Activated CD8-positive, alpha-beta memory T cell treated with anti-CD3 and anti-CD28 coated beads for 4 hours (primary cell): ENCODE measurements at places on chromosomes 13 and 19.

- DNase-seq, result no peak
Measured at GRCh38 chr13:28322256-28322905, 172.5 kb downstream of the FLT1 start.

DNA sequence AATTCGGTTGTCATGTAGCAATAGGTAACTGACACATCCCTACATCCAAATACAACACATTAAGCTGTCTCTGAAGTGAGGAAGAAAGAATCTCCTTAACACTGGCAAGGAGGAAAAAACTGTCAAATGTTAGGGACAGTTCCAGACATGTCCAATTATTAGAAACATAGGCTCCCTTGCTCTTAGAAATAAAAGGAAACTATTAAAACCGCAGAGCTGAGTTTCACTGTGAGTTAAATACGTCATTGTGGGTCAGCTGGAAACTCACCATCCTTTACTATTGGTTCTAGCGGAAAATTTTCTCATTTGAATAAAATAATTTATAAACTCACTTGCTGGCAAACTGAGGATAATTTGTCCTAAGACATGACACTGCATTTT lies 40.7 kb downstream of the STARD13 start:
- no peak for DNase-seq

- DNase-seq, result no peak
Measured at GRCh38 chr19:31513841-31514240, 164.6 kb upstream of the TSHZ3 start.

DNA sequence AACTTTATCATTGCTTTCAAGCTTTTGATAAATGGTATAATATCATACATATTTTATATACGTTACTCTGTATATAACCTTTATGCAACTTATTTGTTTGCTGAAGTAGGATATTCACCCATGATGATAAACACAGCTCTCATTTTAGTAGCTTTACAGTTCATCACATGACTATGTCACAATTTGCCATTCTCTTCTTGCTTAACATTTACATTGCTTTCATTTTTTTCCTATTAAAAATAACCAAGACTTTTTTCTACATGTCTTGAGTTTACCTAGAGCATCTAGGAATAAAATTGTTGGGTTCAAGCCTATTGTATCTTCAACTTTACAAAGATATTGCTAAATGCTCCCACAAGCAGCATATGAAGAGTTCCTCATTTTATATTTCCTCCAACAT lies 54.0 kb downstream of the KCNRG start:
- DNase-seq, result no peak

DNA sequence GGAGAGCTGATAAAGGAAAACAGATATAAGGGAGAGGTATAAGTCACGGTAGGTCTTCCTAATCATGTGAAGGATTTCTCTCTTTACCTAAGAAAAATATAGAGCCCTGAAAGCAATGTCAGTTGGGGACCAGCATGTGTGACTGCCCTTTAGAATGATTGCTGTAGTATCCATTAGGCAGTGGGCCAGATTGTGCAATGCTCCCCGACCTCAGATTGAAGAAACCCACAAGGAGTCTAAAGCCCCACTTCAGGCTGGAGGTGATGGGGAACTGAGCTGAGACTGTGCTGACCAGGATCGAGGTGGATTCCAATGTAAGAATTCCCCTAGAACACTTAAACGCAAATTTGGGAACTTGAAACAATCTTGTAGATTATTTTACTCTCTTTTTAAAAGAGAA lies 614.4 kb downstream of the LIG4 start:
- DNase-seq, result no peak

DNA sequence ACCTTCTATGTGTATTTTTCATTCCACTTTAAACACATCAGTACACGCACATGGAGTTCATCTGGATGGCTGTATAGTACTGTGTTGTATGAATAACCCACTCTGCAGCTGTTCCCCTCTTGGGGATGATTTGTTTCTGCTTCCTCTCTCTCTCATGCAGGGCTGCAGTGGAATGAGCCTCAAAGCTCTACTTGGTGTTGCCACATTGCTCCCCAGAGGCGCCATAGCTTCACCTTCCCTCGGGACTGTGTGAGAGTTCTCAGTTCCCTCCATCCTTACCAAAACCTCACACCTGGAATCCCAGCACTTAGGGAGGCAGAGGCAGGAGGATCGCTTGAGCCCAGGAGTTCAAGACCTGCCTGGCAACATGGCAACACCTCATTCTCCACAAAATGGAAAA lies 28.4 kb upstream of the GPR183 start:
- DNase-seq, result no peak

DNA sequence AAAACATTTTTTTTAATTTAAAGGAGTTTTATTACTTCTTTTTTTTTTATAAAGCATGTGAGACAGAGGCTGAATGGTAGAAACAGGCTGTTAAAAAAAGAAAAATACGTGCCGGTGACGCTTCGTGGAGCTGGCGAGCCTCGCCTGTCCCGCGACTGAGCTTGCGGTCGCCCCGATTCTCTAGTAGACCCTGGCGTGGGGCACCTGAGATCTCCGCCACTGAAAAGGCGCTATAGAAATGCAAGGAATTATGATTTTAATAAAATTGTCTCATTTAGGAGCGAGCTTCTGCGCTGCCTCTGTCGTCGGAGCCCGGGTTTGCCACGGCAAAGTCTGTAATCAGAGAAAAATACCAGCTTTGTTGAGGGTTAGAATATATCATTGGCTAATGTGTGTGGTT lies 18.4 kb downstream of the NFIX start:
- no peak for DNase-seq

- no peak for DNase-seq
Measured at GRCh38 chr13:33125821-33126570, 109.8 kb downstream of the KL start.

- no peak for DNase-seq
Measured at GRCh38 chr19:4304538-4305256, at the start of gene FSD1. TSS of gene FSD1 (plus strand) at chr19:4304598. CDS start at chr19:4304747, 149 bp downstream.

- no peak for DNase-seq
Measured at GRCh38 chr13:76129305-76130000, 493.3 kb downstream of the LMO7 start.

- DNase-seq, result no peak
Measured at GRCh38 chr13:36912369-36912768, 7.7 kb downstream of the SMAD9 start.

GRCh38 chr19:6822311-6822670 lies 49.8 kb downstream of the VAV1 start:
- no peak for DNase-seq

DNA sequence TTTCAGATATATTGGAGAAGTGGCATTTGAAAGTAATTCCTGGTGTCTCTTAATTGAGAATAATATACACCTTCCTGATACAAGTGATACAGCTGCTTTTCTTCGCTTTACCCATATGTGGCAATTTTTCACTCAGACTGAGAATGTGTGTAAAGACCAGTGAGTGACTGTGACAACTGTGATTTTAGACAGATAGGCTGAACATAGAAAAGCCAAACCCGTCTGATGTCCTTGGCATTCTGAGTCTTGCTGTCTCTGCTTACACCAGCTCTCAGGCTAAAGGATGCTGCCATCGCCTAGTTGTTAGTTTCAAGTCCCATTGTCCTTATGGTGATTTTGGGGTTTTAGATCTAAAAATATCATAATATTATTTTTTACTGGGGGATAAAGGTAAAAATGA lies 492.6 kb downstream of the RFC3 start:
- DNase-seq, result no peak

DNA sequence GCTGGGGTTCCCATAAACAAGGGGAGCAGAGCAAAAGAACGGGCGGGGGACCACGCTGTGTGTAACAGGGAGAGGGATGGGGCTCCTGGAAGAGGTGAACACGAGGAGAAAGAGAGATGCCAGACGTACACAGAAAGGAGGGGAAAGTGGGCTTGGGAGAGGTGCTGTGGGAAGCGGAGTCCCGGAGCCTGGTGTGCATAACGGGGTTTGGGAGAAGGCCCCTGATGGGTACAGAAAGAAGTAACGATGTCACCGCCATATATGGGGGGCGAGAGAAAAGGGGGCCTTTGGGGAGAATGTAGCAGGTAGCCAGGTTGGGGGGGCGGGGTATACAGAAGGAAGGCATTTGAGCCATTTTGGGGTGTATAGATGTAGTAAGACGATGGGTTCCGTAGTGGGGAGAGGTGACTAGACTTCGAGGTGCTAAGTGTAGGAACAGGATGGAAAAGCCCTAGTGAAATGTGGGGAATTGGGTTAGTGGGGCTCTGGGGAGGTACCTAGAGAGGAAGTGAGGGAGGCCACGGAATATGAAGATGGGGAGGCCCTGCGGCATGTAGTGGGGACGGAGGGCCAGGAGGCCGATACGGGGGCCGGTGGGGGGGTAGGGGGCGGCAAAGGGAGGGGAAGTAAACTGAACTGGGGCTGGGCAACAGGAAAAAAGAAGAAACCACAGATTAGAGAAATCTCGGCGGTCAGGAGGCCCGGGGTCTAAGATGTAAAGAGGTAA lies 787 bp downstream of the ZNF580 start:
- DNase-seq, result no peak

DNA sequence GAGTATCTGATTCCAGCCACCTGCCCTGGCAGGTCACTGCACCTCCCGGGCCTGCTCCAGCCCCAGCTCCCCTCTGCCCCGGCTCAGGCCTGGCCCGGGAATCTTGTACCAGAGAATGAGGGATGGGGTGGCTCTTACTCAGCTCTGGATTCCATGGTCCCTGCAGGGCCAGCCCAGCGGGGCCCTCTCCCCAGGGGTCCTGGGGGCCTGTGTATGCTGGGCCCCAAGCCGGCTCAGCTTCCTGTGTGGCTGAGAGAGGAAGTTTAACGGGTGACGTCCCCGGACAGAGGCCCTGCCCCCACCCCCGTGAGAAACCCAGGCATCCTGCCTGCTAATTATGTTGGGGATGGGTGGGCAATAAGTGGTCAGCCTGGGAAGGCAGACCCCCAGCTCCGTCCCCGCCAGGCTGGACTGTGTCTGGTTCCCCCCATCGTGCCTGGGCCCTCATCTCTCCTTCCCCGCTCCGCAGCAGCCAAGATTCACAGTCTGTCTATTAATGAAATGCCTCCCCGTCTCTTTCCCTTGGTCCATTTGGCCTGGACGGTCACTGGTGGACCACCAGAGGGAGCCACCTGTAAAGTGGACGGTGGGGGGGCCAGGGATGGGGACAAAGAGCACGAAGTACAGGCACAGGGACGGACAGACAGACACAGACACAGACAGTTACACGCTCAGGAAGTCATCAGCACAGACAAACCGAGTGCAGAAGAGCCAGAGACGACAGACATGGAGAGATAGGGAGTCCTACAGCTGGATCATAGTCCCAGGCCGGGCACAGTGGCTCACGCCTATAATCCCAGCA lies at the start of gene DENND1C:
Gene DENND1C, minus strand, starts transcription at position 247 of the 802 bp plus-strand sequence. Its CDS starts 92 bp downstream, at position 155.
- peak; percentile 42 for DNase-seq

- DNase-seq, result no peak
Measured at GRCh38 chr19:3830621-3831589, 37.9 kb downstream of the ZFR2 start.

DNA sequence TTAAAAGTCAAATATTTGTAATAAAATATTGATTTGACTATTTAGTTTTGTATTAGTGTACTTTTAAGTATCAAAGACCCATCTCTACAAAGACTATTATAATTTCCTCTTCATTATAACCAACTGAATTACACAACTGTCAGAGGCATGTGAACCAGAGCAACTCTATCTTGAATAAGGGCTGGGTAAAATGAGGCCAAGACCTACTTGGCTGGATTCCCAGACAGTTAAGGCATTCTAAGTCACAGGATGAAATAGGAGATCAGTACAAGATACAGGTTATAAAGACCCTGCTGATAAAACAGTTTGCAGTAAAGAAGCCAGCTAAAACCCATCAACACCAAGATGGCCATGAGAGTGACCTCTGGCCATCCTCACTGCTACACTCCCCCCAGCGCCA lies 36.2 kb upstream of the ATP12A start:
- no peak for DNase-seq

DNA sequence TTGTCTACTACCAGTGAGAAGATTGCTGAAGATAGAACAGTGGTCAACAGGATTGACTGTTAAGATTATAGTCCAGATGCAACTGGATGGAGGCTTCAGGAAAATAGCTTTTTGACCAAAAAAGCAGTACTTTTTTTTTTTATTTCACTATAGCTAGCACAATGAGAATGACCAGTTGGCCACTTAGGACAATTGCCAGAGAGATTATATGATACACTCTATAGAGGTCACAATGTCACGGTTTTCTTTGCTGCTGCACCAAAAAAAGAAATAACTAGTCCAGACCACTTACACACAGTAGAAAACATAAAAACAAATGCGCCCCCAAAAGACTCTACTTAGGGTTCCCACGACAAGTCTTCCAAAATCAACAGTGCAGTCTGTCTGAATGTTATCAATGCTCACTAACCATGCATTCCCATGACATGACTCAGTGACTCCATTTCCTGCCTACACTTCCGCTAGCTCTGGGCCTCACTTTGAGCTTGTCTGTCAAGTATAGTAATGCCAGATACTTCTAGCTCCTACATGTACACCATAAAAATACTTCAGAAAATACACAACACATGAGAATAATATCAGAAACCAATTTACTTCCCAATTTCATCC lies 209.1 kb upstream of the STARD13 start:
- DNase-seq, result no peak

DNA sequence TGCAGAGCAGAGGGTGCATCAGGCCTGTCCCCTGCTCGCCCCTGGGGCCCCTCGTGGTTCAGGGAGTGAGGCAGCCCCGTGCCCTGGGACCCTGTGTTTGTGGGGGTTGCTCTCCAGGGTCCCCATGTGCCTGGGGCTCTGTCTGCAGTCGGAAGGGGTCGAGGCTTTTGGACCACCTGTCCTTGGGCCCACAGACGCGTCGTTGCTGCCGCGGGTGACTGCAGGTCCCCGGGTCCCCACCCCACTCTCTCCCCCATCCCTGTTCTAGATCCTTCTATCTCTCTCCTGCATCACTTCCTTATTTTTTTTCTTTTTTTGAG lies 1.9 kb downstream of the PCSK4 start:
- no peak for DNase-seq

GRCh38 chr13:53436396-53436795 lies 407.8 kb downstream of the OLFM4 start:
- DNase-seq, result no peak

- peak; percentile 54 for DNase-seq
Measured at GRCh38 chr19:53195265-53195903, 2.2 kb upstream of the ZNF665 start.

GRCh38 chr13:31699650-31700049 lies 39.7 kb upstream of the RXFP2 start:
- DNase-seq, result no peak

DNA sequence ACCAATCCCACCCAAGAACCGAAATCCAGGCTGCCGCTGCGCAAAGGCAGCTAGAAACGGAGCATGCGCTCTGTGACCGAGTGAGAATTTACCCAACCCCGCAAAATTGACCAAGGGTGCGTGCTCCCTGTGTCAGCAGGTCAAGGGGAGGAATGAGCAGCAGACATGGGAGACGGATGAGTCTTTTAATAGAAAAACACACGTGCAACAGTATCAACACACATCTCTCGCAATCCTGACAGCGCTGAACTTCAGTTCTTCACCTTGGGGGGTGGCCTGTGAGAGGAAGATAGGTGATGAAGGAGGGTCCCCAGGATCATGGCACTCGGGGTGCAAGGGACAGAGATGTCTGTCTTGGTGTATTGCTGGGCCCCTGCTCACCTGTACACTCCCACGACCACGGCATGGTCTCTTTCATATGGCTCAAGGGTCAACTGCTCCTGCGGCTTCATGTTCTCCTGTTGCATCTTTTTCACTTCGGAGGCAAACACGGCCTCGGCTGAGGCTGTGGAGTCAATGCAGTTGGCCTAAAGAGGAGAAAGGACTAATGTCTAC lies 402 bp upstream of the DYRK1B start:
- no peak for DNase-seq
